Right renal cortex interstitium (tissue), 3 donors: ENCODE measurements at places on chromosomes 12 and 14. TPM values are rescaled to one million over a fixed set of nuclear protein-coding genes. Genes with fewer than 3 reads are reported as not detected.

GRCh38 chr12:1848745-1849144 lies 28.4 kb downstream of the LRTM2 start:
- no peak for DNase-seq

DNA sequence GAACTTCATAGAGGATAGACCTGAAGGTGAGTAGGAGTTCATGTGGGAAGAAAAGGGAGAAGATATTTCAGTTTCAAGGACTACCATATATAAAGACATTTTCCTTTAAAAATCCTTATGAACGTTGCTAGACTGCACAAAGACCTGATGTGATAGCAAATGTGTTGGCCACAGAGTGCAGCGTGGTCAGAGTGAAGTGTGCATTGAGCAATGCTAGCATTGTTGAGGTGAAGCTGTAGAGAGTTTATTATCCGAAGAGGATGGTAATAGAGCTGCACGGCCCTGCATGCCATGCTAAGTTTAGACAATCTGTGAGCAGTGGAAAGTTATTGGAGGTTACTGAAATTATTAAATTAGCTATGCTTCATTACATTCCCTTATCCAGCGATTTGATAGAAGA lies 413.0 kb downstream of the CCDC91 start:
- DNase-seq: no peak

- no peak for DNase-seq
Observed at GRCh38 chr12:54032627-54033100, at the start of gene HOXC5. TSS of gene HOXC5 (plus strand) at chr12:54033050. CDS start at chr12:54033123, 73 bp downstream.

DNA sequence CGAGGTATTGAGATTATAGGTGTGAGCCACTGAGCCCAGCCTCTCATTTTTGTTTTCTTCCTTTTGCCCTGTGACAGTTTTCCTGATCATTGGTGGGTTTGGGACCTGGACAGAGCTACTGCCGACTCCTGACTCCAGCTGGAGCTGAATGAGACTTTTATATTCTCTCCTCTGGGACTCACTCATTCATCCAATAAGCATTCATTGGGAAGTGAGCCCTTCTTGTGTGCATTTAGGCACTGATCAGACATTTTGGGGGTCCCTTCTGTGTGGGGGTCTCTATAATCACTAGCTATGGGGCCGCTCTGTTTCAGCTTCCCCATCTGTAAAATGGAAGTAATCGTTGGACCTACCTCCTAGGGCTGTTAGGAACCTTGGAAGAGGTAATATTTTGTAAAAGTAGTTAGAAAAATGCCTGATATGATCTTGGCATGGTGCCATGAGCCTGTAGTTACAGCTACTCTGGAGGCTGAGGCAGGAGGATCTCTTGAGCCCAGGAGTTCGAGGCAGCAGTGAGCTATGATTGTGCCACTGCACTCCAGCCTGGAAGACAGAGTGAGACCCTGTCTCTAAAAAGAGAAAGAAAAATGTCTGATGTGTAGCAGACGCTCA lies 7.2 kb downstream of the SH2B3 start:
- DNase-seq: no peak

DNA sequence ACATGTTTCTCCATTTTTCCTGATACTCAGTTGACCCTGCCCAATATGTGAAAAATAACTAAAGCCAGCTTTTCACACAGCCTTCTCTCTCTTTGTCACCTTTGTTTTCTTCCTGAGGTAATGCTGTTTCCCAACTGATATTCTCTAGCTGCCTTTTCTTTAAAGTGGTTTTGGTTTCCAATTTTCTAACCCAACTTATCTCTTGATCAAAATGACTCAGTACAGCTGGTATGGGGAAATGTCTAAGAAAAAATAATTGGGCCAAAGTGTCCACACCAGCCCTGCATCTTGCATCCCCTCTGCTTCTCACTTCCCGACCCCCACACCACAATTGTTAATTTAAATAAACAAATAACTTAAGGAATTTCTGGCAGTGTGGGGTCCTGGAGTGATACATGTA lies 193.8 kb downstream of the SYT1 start:
- DNase-seq: no peak

- DNase-seq: no peak
Observed at GRCh38 chr12:112285600-112286401, 96.4 kb downstream of the HECTD4 start.

- DNase-seq: peak; percentile 63
Observed at GRCh38 chr14:41609704-41610183, 3.1 kb downstream of the LRFN5 start.

- no peak for DNase-seq
Observed at GRCh38 chr12:103540319-103540718, 44.6 kb upstream of the C12orf42 start.

DNA sequence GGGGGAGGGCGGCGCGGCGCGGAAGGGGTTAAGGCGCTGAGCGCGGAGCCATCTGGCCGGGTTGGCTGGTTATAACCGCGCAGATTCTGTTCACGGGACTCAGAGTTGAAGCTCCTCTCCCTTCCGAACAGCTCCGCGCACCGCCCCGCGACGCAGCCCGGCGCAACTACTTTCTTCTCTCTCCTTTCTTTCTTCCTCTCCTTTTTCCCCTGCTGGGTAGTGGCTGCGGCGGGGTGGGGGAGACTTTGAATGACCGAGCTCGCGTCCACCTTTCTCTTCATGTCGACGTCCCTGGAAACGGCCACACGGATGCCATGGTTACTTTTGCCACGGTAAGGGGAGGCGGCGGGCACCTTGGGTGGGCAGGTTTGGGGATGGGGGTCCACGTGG lies at the start of gene NTF3:
Gene NTF3, plus strand, starts transcription at position 98 of the 390 bp plus-strand sequence. Its CDS starts 217 bp downstream, at position 315.
- no peak for DNase-seq

DNA sequence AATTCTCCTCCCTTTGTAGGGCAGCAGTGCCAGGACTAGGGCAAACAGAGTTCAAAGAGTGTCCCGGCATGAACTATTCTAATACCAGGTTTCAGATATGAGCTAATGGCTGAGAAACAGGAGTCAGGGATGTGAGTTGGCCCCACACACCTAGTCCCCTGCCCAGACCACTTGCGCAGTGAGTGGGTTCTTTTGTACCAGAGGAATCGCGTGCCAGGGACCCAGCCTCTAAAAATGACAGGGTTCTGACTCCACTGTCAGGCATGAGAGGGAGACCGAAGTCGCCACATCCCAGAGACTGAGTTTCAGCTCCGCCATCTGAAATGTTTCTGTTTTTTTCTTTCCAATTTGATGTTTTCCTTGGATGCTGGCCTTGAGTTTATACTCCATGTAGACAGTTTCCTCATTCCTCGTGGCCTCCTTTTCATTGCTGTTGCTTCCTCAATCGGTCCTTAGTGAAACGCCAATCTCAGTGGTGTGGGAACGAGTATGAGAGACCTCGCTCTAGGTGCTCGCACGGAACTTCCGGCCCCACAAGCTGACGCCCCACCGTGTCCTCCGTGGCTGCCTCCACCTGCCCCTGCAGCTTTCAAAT lies 31.5 kb downstream of the FBXL14 start:
- no peak for DNase-seq

DNA sequence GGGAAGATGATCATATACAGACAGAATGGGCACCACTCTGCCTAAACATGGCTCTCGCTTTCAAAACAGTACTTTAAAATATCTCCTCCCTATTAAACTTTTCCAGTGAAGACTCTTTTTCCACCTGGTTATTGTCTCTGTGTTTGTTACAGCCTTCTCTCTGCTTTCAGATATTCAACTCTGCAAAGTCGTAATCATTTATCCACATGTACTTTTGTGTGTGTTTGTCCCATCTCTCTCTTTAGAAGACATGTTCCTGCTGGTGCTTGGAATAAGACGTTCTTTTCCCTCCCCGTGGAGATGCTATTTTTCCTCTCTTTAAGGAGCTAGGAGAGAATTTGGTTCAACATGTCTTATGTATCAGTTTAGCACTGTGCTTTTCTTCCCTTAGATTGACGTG lies 45.1 kb downstream of the ETV6 start:
- DNase-seq: no peak

GRCh38 chr14:95265106-95266094 lies 54.3 kb downstream of the CLMN start:
- peak; percentile 39 for DNase-seq

DNA sequence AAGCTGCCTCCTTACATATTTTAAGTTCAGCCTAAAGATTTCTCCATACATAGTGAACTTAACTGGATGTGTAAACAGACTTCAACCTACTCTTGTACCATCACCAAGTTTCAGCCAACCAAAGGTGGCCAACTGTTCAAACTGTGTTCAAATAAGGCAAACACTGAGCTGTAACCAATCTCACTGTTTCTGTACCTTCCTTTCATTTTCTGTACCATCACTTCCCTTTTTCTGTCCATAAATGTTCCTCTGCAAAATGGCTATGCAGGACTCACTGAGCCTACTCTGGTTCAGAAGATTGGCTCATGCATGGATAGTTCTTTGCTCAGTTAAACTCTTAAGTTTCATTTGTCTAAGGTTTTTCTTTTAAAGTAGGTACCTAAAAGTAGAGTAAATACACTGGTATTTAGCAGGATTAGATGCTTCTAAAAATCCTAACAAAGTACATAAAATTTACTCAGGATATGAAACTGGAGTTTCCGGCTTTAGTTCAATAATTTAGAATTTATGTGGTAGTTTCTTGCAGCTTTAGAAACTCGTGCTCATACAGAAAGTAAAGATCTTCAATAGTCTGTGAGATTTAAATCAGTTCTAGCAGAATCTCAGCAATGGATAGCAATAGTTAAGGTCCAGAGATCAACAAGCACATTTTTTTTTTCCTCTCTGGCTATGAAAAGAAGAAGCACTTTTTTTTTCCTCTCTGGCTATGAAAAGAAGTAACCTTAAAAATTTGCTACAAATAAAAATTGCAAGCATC lies 282.0 kb upstream of the PPFIA2 start:
- DNase-seq: no peak

GRCh38 chr12:4216187-4216927 lies 57.2 kb upstream of the CCND2 start:
- no peak for DNase-seq

DNA sequence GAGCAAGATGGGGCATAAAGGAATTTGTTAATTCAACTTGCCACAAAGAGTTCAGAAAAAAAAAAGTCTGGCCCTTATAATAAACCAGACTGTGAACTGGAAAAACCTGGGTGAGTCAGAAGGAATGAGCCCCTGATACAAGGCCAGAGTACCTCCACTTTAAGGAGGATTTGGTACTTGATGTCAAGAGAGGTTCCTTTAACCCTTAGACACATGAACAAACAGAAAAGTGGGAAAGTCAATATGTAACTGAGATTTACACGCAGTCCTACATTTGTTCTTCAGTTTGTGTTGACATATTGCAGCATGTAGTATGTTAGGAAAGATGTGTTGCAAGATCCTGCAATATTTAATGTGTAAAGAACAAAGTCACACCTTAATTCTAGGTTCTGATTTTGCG lies 14.2 kb upstream of the SLC38A4 start:
- no peak for DNase-seq

DNA sequence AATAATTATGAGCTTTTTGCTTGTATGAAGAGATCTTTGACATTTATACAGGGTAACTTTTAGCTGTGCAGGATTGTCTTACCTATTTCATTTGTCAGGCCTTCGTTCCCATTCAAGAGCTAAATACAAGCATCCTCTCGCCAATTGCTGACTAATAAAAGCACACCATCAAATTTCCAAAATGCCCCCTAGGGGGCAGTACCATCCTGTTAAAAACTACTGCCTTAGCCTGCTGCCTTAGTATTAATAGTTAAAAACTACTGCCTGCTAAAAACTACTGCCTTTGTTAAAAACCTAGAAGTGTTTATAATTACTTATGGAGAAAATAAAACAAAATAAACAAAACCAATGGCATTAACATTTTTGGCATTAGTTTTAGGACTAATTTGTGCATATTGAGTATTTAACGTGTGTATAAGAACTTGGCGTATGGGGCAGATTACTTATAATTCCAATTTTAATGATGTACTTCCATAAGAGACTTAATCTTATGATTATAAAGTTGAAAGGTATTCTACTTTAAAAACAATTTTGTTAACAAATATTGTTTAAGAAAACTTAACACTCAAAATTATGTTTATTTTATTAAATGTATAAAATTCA lies 3.0 kb upstream of the IFI27L2 start:
- DNase-seq: peak; percentile 51

GRCh38 chr14:22024137-22024536 lies 350.5 kb upstream of the OR4E1 start:
- no peak for DNase-seq

DNA sequence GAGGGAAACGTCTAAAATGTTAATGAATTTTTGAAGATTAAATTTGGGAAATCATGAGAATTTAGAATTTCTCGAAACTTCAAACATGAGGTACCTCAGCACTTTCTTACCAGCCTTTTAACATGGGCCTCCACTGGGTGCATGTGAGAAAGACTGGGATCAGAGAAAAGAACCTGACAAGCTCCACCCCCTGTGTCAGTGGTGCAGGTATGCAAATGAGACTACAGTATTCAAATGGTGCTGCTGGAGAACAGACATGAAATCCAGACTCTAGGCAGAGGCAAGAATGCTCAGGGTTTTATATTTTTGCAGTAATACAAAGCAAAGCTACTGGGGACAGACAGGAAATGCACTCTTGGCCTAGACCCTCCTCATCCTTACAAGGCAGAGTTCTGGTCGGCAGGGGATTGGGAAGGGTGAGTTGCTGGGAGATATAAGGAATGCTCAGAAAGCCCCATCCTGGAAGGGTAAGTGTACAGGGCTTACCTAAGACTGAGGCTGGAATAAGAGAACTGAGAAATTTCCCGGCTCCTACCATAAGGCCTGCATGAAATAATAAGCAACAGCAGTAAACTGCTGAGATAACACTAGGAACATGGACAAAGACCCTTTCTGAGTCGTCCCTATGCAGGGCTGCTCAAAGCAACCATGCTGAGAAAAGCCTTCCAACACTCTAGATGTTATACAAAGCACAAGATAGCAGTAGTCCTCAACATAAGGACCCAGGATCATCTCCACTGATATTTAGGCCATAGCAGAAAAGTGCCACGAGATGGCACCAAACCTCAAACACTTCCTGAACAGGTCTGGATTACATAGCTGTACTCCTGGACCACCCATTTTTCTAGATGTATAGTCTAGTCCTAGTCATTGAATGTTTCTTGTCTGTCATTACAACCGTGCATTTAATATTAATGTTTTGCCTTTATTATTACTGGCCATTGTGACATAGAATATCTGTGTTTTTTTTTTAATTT lies 260.8 kb downstream of the RASSF9 start:
- peak; percentile 39 for DNase-seq

- no peak for DNase-seq
Observed at GRCh38 chr14:102085948-102086708, 716 bp downstream of the HSP90AA1 start.

DNA sequence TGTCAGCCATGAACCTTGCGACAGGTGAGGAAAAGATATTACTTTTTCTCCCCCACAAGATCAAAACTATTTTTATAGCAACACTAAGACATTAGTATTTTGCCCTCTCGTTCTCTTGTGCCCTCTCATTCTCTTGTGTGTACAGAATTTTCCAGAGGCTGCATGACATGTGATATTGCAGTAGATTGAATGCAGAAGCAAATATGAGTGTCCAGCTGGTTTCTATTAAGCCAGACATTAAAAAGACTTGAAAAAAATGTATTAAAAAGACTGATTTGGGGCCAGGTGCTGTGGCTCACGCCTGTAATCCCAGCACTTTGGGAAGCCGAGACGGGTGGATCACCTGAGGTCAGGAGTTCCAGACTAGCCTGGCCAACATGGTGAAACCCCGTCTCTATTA lies 63.7 kb upstream of the ZFP36L1 start:
- no peak for DNase-seq

The LRP1 gene
- polyA plus RNA-seq: 69.2 TPM

The SOAT2 gene
- 1.6 TPM for polyA plus RNA-seq

The PLEKHD1 gene
- 3.9 TPM for polyA plus RNA-seq

The CIT gene
- 15.0 TPM for polyA plus RNA-seq

The HOXC12 gene
- not detected for polyA plus RNA-seq

The LTA4H gene
- 132 TPM for polyA plus RNA-seq

The HOXC11 gene
- 2.8 TPM for polyA plus RNA-seq

The DEGS2 gene
- 9.8 TPM for polyA plus RNA-seq
